ENCODE measurements at places on chromosomes 5 and 9.

DNA sequence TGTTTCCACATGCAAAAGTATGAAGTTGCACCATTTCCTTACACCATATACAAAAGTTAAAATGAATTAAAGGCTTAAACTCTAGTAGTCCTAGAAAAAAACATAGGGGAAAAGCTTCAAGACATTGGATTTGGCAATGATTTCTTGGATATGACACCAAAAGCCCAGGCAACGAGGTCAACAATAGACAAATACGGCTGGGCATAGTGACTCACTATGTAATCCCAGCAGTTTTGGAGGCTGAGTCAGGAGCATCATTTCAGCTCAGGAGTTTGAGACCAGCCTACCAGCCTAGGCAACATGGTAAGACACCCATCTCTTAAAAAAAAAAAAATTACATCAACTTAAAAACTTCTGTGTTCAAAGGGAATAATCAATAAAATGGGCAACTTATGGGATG is 30.9 kb upstream of the SREK1 start:
- no peak for DNase-seq

GRCh38 chr5:54160329-54160728 is 150.0 kb downstream of the ARL15 start:
- no peak for DNase-seq

DNA sequence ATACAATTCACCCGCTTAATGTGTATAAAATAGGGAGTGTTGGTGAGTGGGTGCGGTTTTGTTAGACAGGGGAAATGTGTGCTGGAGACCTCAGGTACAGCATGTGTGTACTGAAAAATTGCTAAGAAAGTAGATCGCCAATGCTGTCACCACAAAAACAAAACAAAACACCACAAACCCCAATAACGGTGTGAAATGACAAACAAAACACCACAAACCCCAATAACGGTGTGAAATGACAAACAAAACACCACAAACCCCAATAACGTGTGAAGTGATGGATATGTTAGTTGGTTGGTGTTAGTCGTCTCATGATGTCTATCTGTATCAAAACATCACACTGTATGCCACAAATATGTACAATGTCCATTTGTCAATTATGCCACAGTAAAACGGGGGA is 14.2 kb upstream of the GFPT2 start:
- no peak for DNase-seq

DNA sequence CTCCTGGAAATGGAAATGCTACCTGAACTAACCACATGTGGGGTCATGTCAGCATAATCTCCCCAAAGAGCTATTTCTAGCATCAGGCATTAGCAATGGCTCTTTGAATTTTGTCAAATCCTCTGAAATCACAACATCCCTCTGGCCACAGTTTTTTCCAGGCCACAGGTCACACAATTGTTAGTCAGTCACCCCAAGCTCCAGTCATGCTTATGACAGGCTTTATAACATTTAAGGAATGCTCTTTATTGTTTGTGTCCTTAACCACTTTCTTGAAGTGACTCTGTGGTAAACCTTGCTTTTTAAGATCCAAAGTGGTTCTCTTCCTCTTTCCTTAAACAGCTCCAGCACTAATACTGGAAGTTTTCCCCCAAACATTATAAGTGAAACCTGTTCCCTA is 169.2 kb upstream of the HMHB1 start:
- DNase-seq = no peak

DNA sequence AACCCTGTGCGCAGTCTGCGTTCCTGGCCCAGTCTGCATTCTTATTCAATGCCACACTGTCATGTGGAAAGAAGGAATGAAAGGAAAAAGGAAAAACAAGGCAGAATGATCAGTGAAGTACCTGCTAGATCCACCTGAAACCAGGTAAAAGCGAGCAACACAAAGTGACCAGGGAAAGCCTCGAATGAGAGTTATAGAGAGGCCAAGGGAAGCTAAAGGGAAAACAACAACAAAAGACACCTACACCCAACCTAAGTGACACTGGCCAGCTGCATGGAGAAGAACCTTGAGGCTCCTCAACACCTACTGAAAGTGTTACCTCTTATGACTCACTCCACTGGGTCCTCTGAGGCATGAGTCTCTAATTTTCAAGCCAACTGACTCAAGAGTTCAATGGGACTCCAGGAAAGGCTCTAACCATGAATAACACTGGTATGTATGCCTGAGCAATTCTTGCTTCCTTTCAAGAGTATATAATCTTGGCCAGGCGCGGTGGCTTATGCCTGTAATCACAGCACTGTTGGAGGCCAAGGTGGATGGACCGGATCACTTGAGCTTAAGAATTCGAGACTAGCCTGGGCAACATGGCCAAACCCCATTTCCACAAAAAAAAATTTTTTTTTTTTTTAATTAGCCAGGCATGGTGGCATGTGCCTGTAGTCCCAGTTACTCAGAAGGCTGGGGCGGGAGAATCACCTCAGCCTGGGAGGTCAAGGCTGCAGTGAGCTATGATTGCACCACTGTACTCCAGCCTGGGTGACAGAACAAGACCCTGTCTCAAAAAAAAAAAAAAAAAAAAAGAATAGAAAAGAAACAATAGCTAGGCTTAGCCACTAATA is 29.0 kb downstream of the MTMR12 start:
- no peak for DNase-seq

- DNase-seq = no peak
These were observed 29.0 kb upstream of the ENTREP1 start for GRCh38 chr9:69295872-69296552.

GRCh38 chr5:80659106-80659505 is 4.3 kb upstream of the DHFR start:
- DNase-seq = no peak

DNA sequence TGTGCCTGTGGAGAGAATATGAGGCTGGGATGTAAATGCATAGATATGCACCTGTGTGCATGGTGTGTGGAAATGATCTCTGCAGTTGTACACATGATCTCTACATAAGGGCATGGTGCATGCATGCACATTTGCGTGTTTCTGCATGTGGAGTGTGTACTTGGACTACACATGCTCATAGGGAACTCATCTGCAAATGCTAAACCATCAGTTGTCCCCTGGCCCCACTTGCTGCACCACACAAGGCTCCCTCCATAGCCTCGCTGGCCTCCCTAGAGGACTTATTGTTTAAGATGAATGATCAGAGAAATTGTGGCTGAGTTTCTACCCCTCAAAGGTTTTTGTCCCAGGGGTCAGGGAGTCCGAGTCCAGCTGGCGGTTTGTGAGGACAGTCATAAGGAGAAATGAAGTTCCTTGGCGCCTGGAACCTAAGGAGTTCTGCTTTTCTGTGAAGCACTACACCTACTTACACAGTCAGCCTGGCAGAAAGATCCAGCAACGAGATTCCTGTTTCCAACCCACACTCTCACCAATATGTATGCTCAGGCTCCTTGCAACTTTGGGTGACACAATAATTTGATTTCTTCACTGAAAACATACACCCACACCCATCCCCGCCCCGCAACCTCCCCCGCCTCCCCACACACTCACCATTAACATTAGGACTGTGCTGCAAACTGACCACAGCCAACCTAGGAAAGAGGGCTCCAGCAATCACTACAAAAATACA is 79.9 kb upstream of the CPEB4 start:
- no peak for DNase-seq

DNA sequence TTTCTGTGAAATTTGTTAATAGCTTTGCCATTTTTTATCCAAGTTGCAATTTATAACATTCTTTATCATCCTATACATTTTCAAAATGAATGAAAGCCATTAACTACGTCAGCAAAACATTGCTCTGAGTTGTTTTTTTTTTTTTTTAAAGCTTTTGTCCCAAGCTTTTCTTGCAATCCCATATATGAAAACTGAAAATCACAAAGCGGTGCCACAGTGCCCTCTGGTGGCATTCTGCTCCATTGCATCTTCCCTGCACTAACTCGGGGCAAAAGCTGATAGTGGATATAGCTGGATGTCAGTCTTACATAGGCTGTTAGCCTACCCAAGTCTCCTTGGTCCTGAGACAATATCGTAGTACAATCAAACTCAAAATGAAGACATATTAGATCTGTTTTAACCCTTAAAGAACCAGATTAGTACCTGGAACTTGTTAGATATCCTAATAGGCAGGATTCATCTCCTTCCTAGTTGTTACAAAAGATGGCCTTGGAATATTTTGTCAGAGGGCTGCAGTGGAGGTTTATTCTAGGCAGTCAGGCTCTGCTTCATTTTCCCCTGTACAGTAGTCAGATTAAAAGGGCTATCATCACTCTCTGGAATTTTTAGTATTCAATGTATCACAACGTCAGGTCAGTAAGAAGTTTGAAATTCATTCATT is 669.9 kb downstream of the PTPRD start:
- no peak for DNase-seq

DNA sequence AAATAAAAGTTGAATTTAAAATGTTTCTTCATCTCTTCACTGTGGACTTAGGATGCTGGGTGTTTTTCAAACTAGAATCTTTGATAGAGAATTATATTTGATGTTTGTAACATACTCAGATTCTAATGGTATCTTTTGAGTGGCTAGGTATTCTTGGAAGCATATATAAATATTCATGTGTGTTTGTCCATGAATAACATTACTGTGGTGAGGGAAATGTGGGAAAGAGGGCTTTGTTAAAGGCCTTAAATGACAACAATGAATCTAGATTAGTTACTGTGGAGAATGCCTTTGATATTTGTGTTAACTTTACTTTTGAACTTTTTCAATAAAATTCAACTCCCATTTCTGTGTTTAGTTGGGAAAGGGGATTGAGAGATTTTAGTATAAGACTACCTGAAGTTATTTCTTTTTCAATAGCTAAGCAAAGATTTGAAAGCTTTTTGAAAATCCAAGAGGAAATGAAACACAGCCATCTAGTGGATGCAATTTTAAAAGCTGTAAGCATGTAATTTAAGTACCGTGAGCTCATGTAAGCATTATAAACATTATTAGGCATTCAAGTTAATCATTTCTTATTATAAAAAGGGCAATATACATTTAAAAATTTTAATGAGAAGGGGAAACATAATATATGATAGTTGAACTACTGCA is 69.6 kb downstream of the CCDC171 start:
- no peak for DNase-seq

DNA sequence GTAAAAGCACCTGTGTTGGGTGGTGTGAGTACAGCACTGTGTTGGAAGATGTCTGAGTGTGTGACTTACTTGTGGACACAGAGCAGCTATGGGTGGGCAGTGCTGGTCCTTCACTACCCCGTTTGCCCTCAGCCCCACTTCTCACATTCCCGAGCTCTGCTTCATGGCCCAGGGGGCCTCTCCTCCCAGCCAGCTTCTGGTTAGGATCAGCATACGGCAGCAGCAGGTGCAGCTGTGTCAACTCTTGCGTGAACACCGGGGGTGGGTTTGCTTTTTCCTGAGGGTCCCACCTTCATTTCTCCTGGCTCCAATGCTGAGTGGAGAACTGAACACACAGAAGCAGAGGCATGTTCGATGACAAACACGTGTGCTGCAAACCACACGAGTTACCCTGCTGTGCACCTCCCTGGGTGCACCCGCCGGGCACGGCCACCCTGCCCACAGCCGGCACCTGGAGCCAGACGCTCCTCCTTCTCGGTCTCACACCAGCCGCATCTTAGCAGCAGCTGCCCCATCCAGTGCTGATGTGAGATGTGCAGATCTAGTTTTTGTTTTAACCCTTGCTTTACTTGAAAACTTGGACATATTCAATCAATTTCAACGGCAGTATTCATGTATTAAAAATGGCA is 14.9 kb upstream of the SLC6A3 start:
- DNase-seq = no peak

DNA sequence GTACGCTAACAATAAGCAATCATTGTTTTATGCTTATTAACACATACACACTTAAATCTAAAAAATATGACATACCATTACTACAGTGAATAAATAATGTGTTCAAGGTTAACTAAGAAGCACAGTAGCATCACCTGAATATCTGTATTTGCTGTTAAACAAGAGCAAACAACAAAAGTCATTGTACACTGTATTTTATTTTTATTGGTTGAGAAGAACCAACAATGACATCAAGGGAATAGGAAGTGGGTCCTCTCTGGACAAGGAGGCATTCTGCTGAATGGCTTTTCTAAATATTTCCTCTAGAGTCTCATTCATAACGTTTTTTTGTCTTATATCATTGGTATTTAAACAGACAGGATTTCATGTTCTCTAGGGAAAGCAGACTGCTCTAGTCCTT is 460.4 kb downstream of the CDH9 start:
- DNase-seq = no peak

- DNase-seq = no peak
These were observed 182.9 kb upstream of the TNC start for GRCh38 chr9:115300874-115301273.

- no peak for DNase-seq
These were observed 184.0 kb downstream of the TTLL11 start for GRCh38 chr9:121909111-121909510.

DNA sequence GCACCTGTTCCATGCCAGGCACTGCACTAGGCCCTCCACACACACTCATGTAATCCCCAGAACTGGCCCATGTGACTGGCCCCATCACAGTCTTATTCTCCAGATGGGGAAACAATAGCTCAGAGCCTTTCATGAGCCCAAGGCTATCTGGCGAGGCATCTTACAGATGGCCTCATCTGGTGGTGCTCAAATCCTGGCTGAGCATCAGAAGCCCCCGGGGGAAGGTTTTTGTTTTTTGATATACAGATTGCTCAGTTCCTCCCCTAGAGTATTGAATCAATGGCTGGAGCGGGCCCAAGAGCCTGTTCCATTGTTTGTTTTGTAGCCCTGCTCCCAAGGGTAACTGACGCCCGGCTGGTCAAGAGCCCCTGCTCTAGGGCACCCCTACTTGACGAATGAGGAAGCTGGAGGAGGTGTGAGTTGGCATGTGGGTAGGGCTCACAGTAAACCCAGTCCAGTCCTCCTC is 145.3 kb upstream of the RAPGEF1 start:
- no peak for DNase-seq

DNA sequence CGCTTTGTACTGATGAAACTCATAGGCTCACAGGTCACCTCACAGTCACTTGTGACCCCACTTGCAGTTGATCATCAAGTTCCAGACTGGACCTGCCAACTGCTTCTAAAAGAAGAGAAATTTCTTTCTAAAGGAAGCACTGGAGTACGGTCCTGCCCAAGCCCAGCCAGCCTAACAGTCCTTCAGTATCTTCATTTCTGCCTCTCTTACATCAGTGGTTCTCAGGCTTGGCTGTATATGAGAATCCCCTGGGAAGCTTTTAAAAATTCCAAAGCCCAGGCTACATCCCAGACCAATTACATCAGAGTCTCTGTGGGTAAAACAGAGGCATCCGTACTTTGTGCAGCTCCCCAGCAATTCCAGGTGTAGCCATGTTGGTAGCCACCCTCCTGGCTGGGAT is 282.1 kb downstream of the NFIB start:
- DNase-seq = no peak

DNA sequence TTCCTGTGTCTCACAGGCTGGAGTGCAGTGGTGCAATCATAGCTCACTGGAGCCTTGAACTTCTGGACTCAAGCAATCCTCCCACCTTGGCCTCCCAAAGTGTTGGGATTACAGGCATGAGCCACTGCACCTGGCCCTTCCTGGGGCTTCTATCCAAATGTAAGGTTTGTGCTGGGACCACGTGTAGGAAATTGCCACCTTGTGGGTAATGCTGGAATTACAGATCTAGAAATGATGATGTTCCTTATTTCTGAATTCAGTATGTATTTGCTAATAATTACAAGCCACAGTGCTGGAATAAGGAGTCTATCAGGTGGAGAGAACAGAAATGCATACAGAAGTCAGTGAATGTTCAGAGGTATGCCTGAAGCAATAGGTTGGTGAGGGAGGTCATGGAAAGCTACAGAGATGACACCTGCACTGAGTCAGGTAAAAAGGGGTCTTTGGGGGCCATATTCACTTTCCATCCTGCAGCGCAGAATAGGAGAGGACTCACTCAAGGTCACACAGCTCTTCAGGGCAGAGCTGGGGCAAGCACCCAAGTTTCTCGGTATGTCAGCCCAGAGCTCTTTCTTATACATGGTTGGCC is 8.8 kb upstream of the IGFBPL1 start:
- DNase-seq = no peak

Measured in cortex of kidney (tissue), 1 donor.